ENCODE measurements at places on chromosomes 5 and 9.

DNA sequence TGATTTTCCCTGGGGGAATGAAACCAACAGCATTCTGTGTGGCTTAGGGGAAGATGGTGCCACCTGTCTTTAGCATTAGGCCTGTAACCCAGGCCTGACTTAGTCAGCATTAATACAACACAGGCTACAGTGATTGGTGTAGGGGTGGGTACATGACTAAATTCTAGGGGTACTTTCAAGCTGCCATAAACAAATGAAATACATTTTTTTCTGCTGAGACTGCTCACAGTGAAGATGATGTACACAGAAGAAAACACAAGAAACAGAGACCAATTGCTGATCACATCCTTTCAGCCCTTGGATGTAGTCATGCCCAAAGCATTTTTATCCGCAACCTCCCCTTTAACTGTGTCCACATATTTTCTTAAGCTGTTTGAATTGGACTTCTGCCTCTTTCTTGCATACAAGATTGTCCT lies 527.2 kb downstream of the KCTD16 start:
- DNase-seq, result peak; percentile 20

DNA sequence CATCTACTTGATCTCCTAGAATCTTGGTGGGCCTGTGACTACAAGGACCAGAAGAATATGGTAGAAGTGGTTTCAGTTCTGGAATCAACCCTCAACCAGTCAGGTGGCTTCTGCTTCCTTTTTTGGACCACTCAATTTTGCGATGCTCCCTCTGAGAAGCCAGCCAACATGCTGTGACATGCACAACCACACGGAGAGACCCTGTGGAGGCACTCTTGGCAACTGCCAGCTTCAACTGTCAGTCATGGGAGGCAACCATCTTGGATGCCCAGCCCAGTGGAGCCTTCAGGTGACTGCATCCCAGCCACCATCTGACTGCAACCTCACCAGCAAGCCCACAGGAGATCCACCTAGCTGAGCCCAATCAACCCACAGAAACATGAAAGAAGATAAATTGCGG lies 137.3 kb downstream of the FAM114A2 start:
- DNase-seq, result no peak

DNA sequence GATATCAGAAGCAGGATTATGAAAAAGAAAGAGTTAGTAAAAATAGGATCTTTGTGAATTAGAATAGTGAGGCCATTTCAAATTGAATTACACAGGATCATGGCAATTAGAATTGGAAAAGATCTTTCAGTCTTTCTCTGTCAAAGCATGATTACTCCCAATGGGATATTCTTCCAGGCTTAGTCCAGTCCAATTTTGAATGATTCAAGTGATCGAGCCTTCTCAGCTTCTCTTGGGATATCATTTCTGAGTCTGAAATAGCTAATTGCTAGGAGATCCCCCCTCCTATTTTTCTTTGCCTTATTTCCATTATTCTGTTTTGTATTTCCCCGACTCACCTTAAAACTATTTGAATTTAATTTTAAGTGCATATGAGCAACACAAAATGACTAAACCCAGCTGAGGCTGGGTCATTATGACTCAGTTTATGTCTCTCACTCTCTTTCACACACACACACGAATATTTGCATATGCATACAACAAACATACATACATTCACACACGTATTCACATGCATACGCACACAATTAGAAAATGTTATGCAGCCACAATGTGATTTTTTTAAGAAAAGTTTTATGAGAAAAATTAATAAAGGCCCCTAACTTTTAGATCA lies 34.8 kb upstream of the EFNA5 start:
- peak; percentile 24 for DNase-seq

DNA sequence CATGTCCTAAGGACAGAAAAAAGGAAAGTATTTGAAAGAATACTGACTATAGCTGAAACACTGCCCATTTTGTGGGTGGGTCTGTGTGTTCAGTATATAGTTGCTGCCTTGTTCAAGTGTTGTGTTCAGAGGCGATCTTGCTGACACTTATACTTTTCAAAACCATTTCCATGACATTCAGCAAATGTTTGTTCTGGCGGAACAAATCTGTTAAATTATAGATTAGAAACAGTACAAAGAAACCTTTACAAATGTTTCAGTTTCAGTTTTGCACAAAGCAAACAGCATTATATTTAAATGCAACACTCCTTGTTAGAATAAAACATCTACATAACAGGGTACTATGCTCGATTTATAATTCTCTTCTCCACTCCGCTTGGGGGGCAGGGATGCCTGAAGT lies 2276.3 kb downstream of the MAT2B start:
- no peak for DNase-seq

DNA sequence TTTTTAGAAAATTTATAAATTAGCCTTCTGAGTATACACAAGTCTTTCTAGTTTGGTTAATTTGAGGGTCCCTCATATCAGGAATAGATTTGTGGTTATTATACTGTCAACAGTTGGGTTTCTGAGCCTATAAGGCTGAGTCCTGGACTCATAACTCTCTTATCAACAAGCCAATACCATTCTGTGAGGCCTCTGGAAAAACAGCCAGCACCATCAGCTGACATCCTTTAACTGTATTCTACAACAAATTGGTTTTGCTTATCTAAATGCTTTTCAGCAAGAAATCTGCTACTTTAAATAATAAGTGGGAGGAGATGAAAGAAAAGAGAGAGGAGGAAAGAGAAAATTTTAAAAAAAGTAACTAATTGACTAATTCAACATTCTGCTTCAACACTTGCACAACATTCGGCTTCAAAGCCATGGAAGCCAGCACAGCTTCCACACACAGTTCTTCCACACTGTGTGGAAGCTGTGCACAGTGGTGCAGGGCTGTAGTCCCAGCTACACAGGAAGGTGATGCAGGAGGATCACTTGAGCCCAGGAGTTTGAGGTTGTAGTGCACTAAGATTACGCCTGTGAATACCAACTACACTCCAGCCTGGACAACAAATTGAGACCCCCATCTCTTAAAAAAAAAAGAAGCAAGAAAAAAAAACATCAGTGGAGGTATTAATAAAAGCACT lies 84.5 kb downstream of the UBAP2 start:
- no peak for DNase-seq

DNA sequence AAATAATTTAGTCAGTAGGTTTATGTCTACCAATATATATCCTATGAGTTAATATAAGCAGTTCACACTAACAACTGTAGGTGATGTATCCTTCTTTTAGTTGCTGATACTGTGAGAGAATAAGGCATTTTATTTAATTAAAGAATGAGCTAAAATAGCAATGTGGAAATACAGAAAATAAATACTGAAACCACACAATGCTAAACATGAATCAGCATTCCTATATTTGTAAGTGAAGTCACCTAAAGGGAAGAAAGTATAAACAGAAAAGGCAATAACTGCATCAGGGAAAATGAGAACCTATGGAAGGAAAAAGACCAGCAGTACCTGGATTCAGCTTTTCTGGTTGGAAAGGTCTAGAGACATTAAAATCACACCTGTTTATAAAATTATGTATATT lies 336.0 kb downstream of the PDE4D start:
- no peak for DNase-seq

DNA sequence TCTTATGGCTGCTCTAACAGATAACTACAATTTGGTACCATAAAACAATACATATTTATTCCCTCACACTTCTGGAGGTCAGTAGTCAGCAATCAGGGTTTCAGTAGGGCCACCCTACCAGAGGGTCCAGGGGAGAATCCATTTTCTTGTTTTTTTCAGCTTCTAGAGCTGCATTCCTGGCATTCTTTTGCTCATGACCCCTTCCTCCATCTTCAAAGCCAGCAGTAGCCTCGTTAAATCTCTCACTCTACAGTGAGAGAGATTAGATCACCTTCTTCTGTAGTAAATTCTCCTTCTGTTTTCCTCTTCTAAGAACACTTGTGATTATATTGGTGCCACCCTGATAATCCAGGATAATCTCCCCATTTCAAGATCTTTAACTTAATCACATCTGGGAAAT lies 187.4 kb downstream of the RFK start:
- no peak for DNase-seq

- no peak for DNase-seq
Measured at GRCh38 chr9:114408645-114409044, 20.9 kb upstream of the AKNA start.

- DNase-seq, result no peak
Measured at GRCh38 chr9:130487500-130487899, 42.7 kb downstream of the ASS1 start.

DNA sequence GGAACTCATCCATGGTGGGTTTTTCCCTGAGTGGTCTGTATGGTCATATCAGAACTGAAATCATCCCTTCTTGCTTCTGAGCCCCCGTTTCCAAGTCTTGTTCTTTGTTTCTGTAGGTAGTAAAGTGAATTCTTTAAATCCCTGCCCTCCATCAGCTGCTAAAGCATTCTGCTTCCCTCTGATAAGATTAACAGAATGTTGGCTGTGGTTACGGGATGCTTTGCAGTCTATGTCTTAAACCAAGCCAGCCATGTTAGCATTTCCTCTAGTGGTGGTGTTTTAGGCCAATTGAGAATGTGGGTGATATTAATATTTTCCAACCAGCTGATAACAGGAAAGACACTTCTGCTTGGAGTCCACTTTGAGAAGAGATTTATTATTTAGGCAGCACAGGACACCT lies 22.0 kb upstream of the KCNIP1 start:
- DNase-seq, result no peak

GRCh38 chr9:114733816-114734215 lies 51.8 kb upstream of the TEX48 start:
- no peak for DNase-seq

DNA sequence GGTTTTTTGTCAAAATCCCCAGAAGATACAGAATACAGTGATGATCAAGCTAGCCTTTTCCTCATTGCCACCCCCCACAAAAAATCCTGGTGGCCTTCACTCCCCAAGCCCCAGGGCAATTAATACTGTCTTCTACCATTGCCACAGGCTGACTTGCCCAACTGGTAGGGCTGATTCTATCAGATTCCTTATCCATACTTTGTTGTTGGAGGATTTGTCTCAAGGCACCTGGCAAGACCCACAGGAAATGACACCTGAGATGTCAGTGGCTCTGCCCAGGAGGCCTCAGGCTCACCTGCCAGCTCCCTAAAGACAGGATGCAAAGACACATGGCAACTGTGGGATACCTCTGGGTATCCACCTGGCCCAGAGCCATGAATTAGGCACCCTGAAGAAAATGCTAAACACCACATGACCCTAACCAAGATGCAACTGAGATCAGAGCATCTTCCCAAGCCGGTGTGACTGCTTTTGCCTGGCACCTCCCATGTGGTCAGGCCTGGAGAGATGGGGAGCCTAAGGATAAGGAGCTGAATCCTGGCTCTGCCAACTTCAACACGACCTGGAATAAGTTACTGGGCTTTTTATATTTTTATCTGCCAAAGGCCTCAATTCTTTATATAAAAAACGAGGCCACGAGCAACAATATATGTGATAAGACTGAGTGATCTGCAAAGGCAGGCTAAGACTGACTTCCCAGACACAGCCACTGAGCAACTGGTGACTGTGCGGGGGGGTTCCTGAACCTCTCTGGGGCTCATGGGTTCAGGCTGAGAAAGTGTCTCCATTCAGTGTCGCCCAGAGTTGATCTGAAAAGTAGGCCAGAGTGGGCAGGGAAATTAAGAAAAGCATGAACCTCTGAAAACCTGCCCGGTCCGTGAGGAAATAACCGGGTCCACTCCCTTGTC lies 944 bp downstream of the ATOX1 start:
- peak; percentile 20 for DNase-seq

- no peak for DNase-seq
Measured at GRCh38 chr9:116544896-116545295, 142.2 kb upstream of the TRIM32 start.

DNA sequence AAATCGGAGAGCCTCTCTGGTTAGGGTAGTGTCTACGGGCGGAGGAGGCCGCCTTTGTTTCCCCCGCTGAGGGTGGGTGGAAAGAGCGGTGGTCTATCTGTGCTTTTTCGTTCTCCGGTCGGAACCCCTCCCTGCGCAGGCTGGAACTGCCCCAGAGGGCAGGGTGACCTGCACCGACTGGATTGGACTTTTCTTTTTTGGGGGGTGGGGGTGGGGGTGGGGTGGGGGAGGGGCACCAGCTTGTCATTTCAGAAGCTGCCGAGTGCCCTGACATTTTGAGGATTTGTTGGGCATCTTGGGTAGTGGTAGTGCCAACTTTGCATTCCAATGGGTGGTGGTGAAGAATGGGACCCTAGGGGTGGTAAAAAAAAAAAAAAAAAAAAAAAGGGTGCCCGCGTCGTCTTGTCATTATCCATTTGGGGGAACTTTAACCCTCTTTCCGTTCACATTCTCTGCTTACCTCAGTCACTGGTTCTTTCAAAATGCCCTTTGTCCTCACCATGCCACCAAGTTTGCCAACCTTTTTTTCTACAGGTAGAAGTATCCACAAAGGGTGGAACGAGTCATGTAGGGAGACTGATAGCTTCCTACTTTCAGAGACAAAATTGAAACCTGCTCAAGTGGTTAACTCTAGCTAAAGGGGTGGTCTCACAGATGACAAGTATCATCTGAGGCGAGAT lies 1.3 kb downstream of the UBE2R2 start:
- DNase-seq, result peak; percentile 18

- DNase-seq, result no peak
Measured at GRCh38 chr9:103730866-103731265, 363.2 kb upstream of the SMC2 start.

DNA sequence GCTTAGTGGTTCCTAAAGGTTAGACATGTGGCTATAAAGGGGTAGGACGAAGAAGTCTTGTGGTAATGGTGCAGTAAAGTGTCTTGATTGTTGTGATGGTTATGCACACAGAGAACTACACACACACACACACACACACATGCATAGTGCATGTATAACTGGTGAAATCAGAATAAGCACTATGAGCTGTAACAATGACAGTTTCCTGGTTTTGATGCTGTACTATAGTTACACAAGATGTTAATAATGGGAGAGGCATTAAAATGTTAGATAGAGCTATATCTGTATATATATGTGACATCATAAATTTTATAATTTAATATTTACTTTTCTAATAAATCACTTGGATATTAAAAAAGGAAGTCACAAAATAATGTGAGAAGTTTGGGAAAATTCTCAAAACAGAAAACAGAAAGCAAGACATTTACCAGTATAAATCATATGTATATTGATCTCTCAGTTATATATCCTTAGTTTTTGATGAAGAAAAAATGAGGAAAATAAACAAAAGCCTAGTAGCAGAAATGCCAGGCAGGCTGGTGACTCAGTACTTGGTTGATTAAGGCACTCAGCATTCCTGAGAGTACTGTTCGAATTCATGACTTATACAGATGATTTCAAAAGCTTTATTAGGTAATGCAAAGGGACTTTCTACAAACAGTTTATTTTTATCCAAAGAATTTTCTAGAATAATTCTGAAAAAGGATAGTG lies 350.5 kb upstream of the DAB2 start:
- DNase-seq, result peak; percentile 82

DNA sequence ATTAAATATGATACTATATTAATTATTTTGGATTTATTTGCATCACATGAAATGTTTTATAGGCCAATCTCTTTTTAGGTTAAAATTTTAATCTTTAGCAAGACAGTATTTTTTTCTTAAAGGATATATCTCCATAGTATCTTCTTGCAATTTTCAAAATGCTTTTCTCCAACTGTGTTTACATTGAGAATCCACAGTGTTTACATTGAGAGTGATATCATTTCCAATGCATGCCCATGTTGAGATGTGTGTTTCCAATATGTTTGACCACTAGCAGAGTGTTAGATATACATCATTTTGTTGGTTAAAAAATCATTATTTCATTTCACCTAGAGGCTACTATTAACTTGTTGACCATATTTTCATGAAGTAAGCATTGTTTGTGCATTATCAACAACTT lies 17.3 kb downstream of the VCAN start:
- DNase-seq, result no peak

GRCh38 chr9:123267481-123268198 lies 746 bp downstream of the STRBP start:
- DNase-seq, result no peak

Measured in AG08395 (cell line).